Osteocyte (in vitro differentiated cells): ENCODE measurements at places on chromosomes 3 and 15. TPM values are rescaled to one million over a fixed set of nuclear protein-coding genes. Genes with fewer than 3 reads are reported as not detected.

Gene OXTR
- 23.8 and 24.0 TPM in 2 replicates for total RNA-seq

Gene CP
- 0.32 TPM in 1 of 2 replicates, not detected in the other for total RNA-seq

Gene PP2D1
- not detected in 2 replicates for total RNA-seq

Gene DUOXA2
- total RNA-seq = not detected in 2 replicates

Gene MORC1
- not detected in 2 replicates for total RNA-seq

Gene CEMIP
- 445 and 457 TPM in 2 replicates for total RNA-seq

Gene BCHE
- total RNA-seq = 1.3 and 1.4 TPM in 2 replicates

Gene HCN4
- not detected in 2 replicates for total RNA-seq

GRCh38 chr15:52278636-52279367 lies 16.8 kb downstream of the MYO5C start:
- H3K27ac ChIP-seq = no peak overlapping the region
- peaks cover 6% of the 10 kb centered on the region for H3K36me3 ChIP-seq
- H3K4me1 ChIP-seq = no peaks in the 10 kb centered on the region
- peak; percentile 11 for DNase-seq
- no peaks in the 10 kb centered on the region for H3K27me3 ChIP-seq
- H3K4me3 ChIP-seq = no peak overlapping the region

GRCh38 chr3:113110267-113110666 lies 101.1 kb upstream of the BOC start:
- H3K36me3 ChIP-seq = no peaks in the 10 kb centered on the region
- H3K4me1 ChIP-seq = peaks cover 9% of the 10 kb centered on the region
- DNase-seq = no peak
- H3K4me3 ChIP-seq = no peak overlapping the region
- H3K27ac ChIP-seq = no peak overlapping the region

DNA sequence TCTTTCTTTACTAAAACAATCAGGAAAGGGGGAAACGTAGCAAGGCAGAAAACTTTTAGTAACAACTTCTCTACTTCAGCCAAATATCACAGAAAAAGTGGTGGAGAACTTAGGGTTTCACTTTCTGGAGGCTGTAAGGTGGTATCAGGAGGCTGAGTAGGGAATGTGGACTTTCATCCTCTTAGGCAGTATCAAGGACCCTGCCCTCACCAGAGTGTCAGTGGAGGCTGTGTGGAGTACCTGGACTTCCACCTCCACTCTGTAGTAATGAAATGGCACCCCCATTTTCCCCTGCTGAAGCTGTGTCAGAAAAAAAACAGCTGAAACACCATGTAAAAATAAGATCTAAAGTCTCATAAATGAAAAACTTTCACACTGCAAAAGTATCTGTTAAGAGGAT lies 11.2 kb upstream of the HHLA2 start:
- H3K27ac ChIP-seq = no peak overlapping the region
- peaks cover 9% of the 10 kb centered on the region for H3K27me3 ChIP-seq
- H3K4me1 ChIP-seq = no peaks in the 10 kb centered on the region
- no peak overlapping the region for H3K4me3 ChIP-seq

GRCh38 chr3:178083906-178084866 lies 452.1 kb upstream of the KCNMB2 start:
- H3K4me3 ChIP-seq = no peak overlapping the region
- H3K4me1 ChIP-seq = peaks cover 55% of the 10 kb centered on the region
- H3K27me3 ChIP-seq = no peaks in the 10 kb centered on the region
- H3K27ac ChIP-seq = peak overlapping the region; percentile 92

DNA sequence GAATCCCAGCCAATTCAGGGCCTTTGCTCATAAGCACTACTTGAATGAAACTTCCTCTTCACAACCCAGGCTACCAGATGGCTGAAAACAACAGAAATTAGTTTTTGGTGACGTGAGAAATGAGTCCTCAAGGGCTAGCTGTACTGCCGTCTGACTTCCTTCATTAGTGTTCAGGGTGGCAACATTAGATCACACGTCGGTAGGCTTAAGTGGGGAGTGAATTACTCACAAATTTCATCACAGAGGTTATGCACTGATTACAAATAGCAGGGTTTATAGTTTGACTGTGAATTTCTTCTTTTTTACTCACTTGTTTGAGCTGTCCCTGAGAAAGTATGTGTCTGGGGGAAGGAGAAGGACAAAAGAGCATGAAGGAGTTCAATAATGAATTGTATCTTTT lies 397.2 kb downstream of the GAP43 start:
- no peaks in the 10 kb centered on the region for H3K27me3 ChIP-seq
- no peak overlapping the region for H3K4me3 ChIP-seq
- H3K4me1 ChIP-seq = no peaks in the 10 kb centered on the region
- H3K36me3 ChIP-seq = no peaks in the 10 kb centered on the region

- H3K4me1 ChIP-seq = peaks cover 12% of the 10 kb centered on the region
- DNase-seq = no peak
Observed at GRCh38 chr15:39478996-39479395, 101.9 kb upstream of the THBS1 start.

DNA sequence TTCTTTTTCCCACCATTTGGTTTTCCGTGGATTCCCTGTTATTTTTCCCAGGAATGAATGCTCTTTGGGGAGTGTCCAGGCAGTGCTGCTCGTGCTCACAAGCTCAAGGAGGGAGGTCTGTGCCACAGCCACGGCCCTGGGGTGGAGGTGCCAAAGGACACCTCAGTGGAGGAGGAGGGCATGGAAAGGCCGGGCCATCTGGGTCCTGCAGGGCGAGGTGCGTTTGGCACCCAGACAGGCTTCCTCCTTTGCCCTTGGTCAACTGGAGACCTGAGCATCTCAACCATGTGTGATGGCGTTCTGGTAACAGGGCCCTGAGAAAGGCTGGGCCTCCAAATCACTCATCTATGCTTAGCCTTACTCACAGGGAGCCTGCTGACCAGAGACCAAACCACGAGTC lies 25.4 kb downstream of the KY start:
- H3K27ac ChIP-seq = no peak overlapping the region
- H3K4me3 ChIP-seq = no peak overlapping the region
- no peaks in the 10 kb centered on the region for H3K4me1 ChIP-seq
- DNase-seq = peak; percentile 72

- no peaks in the 10 kb centered on the region for H3K27me3 ChIP-seq
- H3K27ac ChIP-seq = no peak overlapping the region
- DNase-seq = no peak
- H3K36me3 ChIP-seq = peaks cover 3% of the 10 kb centered on the region
Observed at GRCh38 chr15:45647828-45648227, 13.0 kb downstream of the SQOR start.

GRCh38 chr3:196268284-196269163 lies 19.0 kb downstream of the PCYT1A start:
- H3K27ac ChIP-seq = peak overlapping the region; percentile 67
- peaks cover 29% of the 10 kb centered on the region for H3K36me3 ChIP-seq
- DNase-seq = no peak
- H3K27me3 ChIP-seq = no peaks in the 10 kb centered on the region

- H3K4me1 ChIP-seq = peaks cover 16% of the 10 kb centered on the region
- no peak overlapping the region for H3K4me3 ChIP-seq
- H3K27ac ChIP-seq = no peak overlapping the region
- H3K27me3 ChIP-seq = no peaks in the 10 kb centered on the region
- no peaks in the 10 kb centered on the region for H3K36me3 ChIP-seq
Observed at GRCh38 chr15:27327467-27328025, 356.6 kb downstream of the GABRG3 start.

- H3K4me3 ChIP-seq = no peak overlapping the region
- no peak for DNase-seq
Observed at GRCh38 chr3:29484633-29485032, 203.8 kb downstream of the RBMS3 start.

- peaks cover 56% of the 10 kb centered on the region for H3K4me1 ChIP-seq
- DNase-seq = no peak
- H3K27me3 ChIP-seq = no peaks in the 10 kb centered on the region
- H3K4me3 ChIP-seq = no peak overlapping the region
- peak overlapping the region; percentile 23 for H3K27ac ChIP-seq
Observed at GRCh38 chr15:39786447-39787056, 3.9 kb upstream of the FSIP1 start.

- no peak overlapping the region for H3K4me3 ChIP-seq
- no peak for DNase-seq
- H3K4me1 ChIP-seq = peaks cover 10% of the 10 kb centered on the region
- H3K36me3 ChIP-seq = no peaks in the 10 kb centered on the region
- no peak overlapping the region for H3K27ac ChIP-seq
- H3K27me3 ChIP-seq = no peaks in the 10 kb centered on the region
Observed at GRCh38 chr3:56197259-56197965, 270.9 kb downstream of the ERC2 start.

- DNase-seq = no peak
- H3K4me3 ChIP-seq = no peak overlapping the region
- no peaks in the 10 kb centered on the region for H3K36me3 ChIP-seq
- no peaks in the 10 kb centered on the region for H3K27me3 ChIP-seq
- H3K27ac ChIP-seq = no peak overlapping the region
Observed at GRCh38 chr15:59307165-59307537, 65.5 kb downstream of the MYO1E start.

DNA sequence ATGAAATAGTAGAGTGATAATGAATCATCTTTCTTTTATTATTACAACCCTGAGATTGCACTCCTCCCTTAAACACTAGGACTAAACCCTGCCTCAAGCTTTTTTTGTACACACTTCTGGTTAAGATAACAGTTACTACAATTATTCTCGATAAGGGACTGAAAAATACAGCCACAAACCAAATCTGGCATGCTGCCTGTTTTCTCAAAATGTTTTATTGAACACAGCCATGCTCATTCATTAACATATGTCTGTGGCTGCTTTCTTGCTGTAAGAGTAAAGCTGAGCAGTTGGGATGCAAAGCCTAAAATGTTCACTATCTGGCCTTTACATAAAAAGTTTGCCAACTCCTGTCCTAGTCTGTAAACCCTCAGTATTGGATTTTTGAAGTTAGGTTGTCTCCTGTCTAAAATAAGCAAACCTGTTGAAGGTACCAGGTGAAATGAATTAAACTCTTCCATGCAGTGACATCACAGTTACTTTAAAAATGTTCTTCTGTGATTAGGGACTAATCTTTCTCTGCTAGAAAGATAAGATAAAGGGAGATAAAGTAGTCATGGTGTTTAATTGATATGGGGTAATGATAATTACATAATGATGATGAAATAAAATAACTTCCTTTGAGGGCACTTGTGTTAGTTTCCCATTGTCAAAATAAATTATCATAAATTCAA lies 218.2 kb downstream of the STXBP5L start:
- no peak for DNase-seq
- H3K27me3 ChIP-seq = peaks cover 1% of the 10 kb centered on the region
- H3K4me1 ChIP-seq = no peaks in the 10 kb centered on the region
- H3K36me3 ChIP-seq = no peaks in the 10 kb centered on the region
- no peak overlapping the region for H3K27ac ChIP-seq

GRCh38 chr3:99842826-99843589 lies 25.3 kb downstream of the CMSS1 start:
- DNase-seq = no peak
- H3K36me3 ChIP-seq = peaks cover 4% of the 10 kb centered on the region
- H3K27ac ChIP-seq = peak overlapping the region; percentile 84
- H3K4me3 ChIP-seq = peak overlapping the region; percentile 16
- H3K4me1 ChIP-seq = peaks cover 40% of the 10 kb centered on the region

DNA sequence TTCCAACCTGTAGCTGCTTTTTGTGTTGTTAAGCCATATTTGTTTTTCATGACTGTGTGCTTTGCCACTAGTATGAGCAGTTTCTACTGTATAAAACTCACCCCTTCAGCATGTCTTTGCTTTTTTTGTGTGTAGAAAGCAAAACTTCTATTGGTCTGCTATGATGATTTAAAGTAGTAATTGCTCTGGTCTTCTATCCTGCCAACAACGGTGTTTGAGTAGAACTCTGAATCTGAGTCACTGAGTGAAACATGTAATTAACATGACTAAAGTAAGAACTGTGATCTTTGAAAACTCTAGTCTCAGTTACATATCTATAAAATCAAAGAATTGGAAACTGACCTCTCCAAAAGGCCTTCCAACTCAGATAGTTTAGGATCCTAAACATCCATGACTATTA lies 133.6 kb downstream of the TPRG1 start:
- H3K4me1 ChIP-seq = peaks cover 63% of the 10 kb centered on the region
- H3K27me3 ChIP-seq = no peaks in the 10 kb centered on the region
- H3K4me3 ChIP-seq = no peak overlapping the region
- no peak for DNase-seq
- H3K27ac ChIP-seq = peak overlapping the region; percentile 95
- no peaks in the 10 kb centered on the region for H3K36me3 ChIP-seq

DNA sequence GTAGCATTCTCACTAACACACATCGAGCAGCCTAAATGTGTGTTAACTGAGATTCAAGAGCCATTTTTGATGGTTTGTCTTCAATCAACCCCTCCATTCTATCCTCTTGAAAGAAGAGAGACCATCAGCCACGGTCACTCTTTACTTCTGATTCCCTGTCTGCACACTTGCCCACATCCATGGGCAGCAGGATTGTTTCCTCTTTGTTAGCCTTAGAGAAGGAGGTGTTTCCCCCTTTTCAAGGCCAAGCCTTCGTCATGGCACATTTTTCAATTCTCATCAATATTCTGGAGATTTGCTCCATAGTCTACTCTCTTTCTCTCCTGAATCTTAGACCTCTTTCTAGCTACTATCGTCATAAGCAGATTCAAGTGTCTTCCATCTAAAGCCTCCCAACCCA lies 522.4 kb upstream of the NAALADL2 start:
- H3K4me1 ChIP-seq = peaks cover 19% of the 10 kb centered on the region
- no peak overlapping the region for H3K4me3 ChIP-seq
- no peak for DNase-seq
- H3K27ac ChIP-seq = peak overlapping the region; percentile 19

DNA sequence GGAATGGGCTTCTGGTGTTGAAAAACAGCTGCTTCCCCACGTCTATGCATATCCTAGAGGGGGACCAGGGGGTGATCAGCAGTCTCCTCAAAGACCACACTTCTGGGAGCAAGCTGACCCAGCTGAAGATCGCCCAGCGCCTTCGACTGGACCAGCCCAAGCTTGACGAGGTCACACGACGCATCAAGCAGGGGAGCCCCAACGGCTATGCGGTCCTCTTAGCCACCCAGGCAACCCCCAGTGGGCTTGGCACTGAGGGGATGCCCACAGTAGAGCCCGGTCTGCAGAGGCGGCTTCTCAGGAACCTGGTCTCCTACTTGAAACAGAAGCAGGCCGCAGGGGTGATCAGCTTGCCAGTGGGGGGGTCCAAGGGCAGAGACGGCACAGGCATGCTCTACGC lies 2.5 kb downstream of the RBM15B start:
- H3K36me3 ChIP-seq = peaks cover 33% of the 10 kb centered on the region
- no peak overlapping the region for H3K4me3 ChIP-seq
- no peak for DNase-seq
- peaks cover 40% of the 10 kb centered on the region for H3K4me1 ChIP-seq
- H3K27me3 ChIP-seq = no peaks in the 10 kb centered on the region
- H3K27ac ChIP-seq = no peak overlapping the region

GRCh38 chr15:65550681-65551098 lies 20.4 kb downstream of the HACD3 start:
- peak overlapping the region; percentile 84 for H3K27ac ChIP-seq
- H3K36me3 ChIP-seq = peaks cover 12% of the 10 kb centered on the region
- no peak for DNase-seq
- H3K4me3 ChIP-seq = peak overlapping the region; percentile 16

DNA sequence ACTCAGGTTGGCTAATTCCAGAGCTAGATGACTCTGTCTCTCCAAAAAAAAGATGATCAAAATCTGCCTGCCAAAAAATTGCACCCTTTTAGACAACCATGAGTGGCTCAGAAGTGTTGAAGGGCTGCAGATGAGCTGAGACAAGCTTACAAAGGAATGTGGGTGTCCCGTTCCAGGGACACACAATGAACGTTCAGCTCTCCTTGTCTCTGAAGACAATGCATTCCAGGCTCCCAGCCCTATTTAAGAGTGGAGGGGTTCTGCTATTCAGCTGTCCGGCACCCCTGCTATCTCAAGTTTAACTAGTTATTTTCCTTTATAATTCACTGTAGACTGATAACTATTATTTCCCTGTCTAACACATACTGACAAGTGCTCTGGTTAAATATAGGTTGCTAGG lies 355.1 kb upstream of the WNT5A start:
- no peaks in the 10 kb centered on the region for H3K36me3 ChIP-seq
- no peak overlapping the region for H3K27ac ChIP-seq
- no peak for DNase-seq
- H3K4me3 ChIP-seq = no peak overlapping the region
